ENCODE measurements at places on chromosomes 16 and 17. TPM values are rescaled to one million over a fixed set of nuclear protein-coding genes. Genes with fewer than 3 reads are reported as not detected.

The PRR35 gene
- total RNA-seq, result not detected

DNA sequence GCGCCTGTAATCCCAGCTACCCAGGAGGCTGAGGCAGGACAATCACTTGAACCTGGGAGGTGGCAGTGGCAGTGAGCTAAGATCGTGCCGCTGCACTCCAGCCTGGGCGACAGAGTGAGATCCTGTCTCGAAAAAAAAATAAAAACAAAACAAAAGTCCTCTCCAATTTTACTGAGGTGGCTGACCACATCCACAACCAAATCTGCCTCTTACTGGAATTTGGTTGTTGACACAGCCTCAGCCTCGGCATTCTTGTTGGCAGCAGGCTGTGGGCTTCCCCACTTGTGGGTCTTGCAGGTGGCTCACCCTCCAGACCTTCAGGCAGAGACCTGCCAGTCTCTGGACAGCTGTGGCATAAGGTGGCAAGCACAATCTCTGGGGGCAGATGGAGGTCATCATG lies 15.6 kb downstream of the B4GALNT2 start:
- DNase-seq, result no peak

- no peak for DNase-seq
These were observed 55.0 kb downstream of the DNAH17 start for GRCh38 chr17:78522031-78522809.

DNA sequence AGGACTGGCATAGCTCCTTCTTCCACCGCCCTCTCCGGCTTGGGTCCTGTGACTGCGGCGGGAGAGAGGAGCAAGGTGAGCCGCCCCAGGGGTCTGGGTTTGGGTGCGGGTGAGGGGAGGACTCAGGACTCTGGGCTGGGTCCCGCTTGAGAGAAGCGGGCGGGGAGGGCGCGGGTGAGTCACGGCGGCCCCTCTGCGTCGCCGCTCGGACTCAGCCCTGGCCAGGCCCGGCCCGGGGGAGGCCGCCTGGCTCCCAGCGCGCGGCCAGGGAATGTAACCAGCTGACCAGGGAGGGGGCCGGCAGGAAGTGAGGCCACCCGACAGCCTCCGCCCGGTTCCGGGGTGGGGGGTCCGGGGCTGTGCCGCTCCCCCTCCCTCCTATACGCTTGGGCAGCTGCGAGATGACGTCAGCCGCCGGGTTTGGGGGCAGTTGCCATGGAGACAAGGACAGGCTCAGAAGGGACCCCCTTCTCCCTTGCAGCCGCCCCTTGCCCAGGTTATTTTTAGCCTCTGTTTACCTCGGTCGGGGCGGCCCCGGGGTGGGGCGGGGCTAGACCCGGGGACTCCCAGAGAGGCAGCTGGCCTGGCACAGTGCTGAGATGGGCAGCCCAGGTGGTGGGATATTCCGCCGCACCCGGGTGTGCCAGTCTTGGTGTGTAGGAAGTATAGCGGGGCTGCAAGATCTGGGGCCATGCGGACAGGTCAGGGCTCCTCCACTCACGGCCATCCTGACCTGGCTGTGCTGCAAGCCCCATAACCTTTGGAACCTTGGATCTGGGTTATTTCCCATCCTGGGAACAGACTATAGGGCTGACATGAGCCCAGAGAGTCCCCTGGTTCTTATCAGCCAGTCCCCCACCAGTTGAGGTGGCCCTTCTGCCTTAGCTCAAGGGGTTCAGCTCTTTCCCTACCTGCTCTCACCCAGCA lies 1.6 kb downstream of the RIPOR1 start:
- peak; percentile 54 for DNase-seq

The MLKL gene
- total RNA-seq, result 10.7 TPM

GRCh38 chr17:4764595-4764994 lies 7.1 kb upstream of the TM4SF5 start:
- no peak for DNase-seq

GRCh38 chr17:80663781-80664206 lies 119.2 kb downstream of the RPTOR start:
- DNase-seq, result peak; percentile 67

The FBXL16 gene
- 3.7 TPM for total RNA-seq

- no peak for DNase-seq
These were observed 1.8 kb upstream of the NDE1 start for GRCh38 chr16:15648135-15648730.

DNA sequence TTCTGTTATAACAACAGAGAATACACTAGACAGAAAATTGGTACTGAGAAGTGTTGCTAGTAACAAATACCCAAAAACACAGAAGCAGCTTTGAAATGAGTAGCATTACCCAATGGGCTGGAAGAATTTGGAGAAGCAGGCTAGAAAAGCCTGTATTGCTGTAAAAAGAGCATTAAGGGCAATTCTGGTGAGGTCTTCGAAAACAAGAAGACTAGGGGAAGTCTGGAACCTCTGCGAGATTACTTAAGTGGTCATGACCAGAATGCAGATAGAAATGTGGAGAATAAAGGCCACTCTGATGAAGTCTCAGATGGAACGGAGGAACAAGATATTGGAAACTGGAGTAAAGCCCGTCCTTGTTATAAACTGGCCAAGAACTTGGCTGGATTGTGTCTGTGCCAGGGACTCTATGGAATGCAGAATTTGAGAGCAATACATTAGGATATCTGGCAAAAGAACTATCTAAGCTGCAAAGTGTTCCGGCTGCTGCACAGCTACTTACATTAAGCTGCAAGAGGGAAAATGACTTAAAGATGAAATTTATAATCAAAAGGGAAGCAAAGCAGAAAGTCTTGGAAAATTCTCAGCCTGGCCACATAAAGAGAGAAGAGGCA lies 44.9 kb upstream of the PEMT start:
- DNase-seq, result no peak

The PMFBP1 gene
- total RNA-seq, result 0.17 TPM

GRCh38 chr16:1772908-1773702 lies at the start of gene MRPS34:
MRPS34 (minus strand) TSS chr16:1773134; CDS start chr16:1773119, 15 bp downstream.
- peak; percentile 85 for DNase-seq

DNA sequence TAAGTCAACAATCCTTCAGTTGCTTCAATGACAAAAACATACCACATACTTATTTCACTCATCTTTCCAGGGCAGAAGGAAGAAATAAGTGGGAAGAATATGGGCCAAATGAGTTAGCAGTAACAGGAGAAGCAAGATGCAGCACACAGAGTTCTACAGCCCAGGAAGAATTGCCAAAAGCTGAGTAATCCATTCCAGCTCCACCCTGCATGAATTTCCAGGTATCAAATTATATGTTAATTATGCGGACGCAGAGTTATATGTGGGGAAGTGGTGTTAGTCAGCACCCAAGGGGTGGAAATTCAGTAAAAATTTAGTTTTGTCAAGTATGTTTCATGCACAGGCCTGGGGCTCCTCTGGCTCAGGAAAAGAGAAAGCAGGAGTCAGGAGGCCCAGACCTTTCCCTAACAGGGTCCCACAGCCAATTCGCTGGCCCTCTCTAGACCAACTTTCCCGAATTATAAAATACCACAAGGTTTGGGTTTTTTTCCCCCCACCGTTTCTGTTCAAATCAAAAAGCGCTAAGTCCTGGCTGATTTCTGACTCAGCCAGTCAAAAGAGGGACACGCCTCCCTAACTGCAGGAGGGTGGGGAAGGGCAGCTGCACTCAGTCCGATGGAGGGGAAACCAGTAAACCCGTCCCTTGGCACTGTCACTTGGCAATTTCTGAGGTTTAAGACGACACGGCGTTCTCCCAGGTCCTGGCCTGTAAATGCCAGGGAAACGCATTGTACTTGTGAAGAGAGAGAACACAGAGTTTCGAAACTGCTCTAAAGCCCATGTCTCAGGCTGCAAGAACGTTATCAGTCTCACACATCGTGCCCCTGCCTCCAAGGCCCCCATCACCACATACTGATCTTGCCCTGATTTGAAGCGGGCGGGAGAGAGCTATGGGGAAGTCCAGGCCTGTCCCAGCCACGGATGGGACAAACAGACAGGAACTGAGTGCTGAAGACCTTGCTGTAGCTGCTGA lies 58.1 kb downstream of the ZFHX3 start:
- no peak for DNase-seq

- no peak for DNase-seq
These were observed 831 bp downstream of the SMIM22 start for GRCh38 chr16:4795828-4796572.

- no peak for DNase-seq
These were observed 805.6 kb upstream of the EEF2KMT start for GRCh38 chr16:5903153-5903552.

- no peak for DNase-seq
These were observed 30.2 kb downstream of the TANC2 start for GRCh38 chr17:62996221-62996620.

- no peak for DNase-seq
These were observed 486 bp downstream of the SYT17 start for GRCh38 chr16:19168371-19169081.

The CCL17 gene
- not detected for total RNA-seq

DNA sequence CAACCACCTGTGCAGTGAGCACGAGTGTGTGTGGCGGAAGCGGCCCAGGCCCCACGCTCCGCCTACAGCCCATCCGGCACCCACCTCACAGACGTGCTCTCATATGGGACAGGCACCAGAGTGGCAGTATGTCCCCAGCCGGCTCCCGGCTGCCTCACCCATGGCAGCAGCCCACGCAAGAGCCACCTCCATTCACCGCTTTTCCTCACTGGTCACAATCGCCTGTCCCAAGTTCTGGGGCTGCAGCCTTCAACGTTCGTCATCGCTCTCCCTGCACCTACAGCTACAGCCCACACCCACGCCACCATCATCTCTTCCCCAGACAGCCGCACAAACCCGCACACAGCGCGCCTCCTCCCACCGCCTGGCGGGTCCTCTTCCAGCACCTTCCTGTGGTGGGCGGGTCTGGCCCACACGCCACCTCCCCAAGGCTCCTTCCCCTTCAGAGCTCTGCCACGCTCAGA lies 17.5 kb upstream of the TRAP1 start:
- no peak for DNase-seq

DNA sequence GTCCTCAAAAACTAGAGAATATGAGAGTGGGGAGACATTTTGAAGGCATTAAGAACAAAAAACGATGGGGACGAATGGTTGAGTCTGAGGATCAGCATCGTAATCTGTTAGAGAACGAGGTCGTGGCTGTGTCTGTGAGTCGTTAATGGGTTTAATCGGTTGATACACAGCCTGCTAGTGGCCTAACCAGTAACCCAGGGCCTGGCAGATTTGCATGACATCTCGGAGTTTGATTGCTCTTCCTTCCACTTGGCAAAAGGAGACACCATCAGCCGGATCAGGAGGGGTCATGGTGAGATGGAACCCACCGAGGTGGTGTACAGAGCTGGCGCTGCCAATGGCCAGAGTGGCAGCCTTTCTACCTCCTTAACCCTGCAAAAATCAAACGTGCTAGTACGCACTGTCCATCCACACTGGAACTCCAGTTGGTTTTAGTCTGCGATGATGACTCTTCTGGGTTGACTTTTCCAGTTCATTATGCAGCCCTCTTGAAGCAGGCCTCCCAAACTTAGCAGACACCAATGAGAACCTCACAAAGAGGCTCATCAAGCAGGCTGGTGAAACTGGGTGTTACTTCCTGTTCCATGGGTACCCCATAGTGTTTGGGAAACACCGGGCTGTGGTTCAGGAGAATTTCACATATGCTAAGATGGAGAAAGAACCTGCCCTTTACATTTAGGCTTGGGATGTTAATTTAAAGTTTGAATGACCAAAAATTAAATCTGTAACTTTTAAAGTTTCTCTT lies 4.1 kb downstream of the HS3ST3B1 start:
- peak; percentile 37 for DNase-seq

GRCh38 chr17:82959242-82959930 lies 119.6 kb upstream of the ZNF750 start:
- no peak for DNase-seq

DNA sequence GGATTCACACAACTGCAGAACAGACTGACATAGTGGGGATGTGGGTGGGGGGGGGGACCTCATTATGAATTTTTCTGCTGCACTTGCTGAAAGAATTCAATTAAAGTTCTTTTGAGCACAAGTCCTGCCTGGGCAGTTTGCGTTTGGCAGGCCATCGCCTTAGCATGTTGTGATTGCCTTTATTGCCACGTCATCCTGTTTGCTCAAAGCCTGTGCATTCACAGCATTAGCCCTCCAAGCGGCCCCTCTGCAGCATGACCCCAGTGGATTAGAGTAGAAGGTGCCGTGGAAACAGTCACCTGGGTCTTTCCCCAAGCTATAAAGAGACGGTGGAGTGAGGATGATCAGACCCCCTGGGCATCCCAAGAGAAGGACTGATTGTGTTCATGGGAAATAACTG lies 17.2 kb downstream of the MSI2 start:
- no peak for DNase-seq

DNA sequence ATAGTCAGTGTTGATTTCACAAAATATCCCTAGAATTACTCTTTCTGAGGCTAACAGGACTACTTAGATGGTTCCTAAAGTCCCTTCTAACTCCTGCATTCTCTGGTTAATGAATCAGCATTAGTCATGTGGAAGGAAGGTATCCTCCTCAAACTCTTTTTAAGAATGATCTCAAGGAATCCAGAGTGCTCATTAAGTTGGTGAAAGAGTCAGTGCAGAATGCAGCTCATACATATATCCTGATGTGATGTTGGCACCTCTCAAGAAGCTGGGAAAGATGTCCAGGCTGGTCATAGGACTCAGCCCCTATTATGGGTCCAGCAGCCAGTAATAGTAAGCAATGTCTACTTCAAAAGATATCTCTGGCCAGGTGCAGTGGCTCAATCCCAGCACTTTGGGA lies 65.5 kb downstream of the PIGL start:
- no peak for DNase-seq

GRCh38 chr16:3589441-3589921 lies 12.3 kb upstream of the NLRC3 start:
- no peak for DNase-seq

GRCh38 chr17:9944704-9945103 lies 39.6 kb upstream of the RCVRN start:
- DNase-seq, result no peak

The CNP gene
- 58.4 TPM for total RNA-seq

GRCh38 chr17:35731917-35732805 lies 722 bp downstream of the RASL10B start:
- no peak for DNase-seq

DNA sequence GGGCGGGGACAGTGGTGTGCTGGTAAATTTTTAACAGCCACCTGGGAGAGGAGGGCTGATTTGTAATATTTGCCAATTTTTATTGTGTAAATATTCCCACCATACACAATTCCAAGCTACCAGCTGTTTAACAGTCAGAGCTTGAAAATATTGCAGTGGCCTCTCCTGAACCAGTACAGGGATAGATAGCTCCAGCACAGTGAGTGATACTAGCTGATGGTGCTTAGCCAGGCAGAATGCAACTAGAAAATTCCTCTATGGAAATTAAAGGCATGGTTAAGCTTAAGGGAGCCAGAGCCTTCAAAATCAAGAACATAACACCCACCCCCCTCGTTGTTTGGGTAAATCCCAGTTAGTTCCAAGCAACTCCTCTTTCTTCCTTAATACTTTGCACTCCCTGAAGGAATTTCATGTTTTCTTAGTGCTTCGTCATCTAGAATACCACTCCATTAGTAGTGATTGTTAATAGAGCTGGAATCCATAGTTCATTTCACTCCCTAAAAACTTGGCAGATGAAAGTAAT lies 96.6 kb downstream of the CYB561 start:
- no peak for DNase-seq

- DNase-seq, result no peak
These were observed 390 bp downstream of the FOXL1 start for GRCh38 chr16:86578611-86579267.

The MMP2 gene
- not detected for total RNA-seq

All from activated naive CD4-positive, alpha-beta T cell treated with anti-CD3 and anti-CD28 coated beads for 36 hours (primary cell).